ENCODE measurements at places on chromosomes 16 and 17.

- DNase-seq = no peak
These were observed 1.4 kb downstream of the DDX42 start for GRCh38 chr17:63775420-63775819.

DNA sequence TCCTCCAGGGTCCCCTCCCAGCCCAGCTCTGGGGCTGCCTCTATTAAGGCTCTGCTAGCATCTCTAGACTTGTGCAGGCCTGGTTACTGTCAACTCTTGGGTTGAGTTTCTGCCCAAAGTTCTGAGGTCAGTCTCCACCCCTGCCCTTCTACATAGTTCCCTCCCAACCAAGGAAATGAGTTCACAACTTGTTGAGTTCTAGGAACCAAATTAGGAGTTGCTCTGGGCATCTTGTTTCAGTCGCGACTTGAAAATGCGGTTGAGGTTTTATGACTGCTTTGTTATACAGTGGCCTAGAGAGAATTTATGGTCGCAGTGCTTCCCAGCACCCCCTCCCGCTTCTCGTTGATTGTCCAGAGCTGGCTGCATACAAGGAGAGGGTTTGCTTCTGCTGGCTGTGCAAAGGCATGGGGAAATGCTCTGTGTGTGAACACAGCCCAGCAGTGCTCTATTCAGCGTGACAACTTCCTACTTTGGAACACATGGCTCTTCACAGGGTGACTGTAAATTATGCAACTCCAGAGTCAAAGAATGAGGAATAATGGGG is 20.2 kb downstream of the GNAO1 start:
- no peak for DNase-seq

GRCh38 chr17:55702150-55702549 is 20.5 kb downstream of the TMEM100 start:
- DNase-seq = no peak

DNA sequence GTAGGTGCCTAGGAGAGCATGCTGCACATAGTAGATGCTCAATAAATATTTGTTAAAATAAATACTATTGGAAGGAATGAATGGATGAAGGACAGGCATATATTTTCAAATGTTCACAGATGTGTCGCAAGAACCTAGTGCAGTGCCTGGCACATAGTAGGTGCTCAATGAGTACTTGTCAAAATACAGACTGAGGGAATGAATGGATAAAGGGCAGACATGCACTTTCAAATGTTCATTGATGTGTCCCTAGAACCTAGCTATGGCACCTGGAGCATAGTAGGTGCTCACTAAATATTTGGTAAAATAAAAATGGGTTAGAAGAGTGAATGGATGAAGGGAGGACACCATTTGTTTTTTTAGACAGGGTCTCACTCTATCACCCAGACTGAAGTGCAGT is 26.1 kb downstream of the XYLT1 start:
- no peak for DNase-seq

DNA sequence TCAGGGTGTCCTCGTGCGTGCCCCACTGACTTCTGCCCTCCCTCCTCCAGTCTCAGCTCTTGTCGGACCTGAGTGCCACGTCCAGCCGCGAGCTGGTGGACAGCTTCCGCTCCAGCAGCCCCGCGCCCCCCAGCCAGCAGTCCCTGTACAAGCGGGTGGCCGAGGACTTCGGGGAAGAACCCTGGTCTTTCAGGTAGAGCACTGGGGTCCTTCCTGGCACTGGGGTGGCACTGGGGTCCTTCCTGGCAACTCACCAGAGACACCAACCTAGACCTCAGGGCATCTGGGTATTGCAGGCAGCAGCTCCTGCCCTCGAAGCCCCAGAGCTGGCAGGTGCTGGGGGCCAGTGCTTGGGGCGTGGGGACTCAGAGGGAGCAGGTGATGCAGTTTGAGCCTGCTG is 25.0 kb downstream of the SGSH start:
- DNase-seq = no peak

DNA sequence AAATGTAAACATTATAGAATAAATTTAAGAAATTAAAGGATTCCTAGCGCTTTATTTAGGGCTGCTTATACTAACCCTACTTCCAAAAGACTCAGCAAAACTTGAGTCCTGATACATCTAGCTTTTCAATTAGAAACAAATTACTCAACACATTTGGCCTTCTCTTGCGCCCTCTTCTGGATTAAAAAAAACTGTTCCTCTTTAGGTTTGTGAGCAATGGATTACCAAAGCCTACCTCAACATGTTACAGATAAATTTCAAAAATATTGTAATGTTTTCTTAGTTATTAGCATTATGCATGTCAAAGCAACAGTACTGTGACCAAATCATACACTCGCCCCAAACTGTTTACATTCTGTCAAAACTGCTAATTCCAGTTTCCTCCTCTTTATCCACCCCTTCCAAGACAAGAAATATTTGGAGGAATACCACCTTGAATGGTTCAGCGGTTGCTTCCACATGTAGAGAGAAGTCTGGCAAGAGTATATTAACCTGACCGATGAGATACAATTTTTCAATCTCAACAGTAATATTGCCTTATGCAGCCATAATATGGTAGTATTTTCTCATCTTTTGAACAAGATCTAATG is 2.7 kb downstream of the NUFIP2 start:
- DNase-seq = peak; percentile 45

GRCh38 chr16:72704746-72705372 is 343.1 kb downstream of the ZFHX3 start:
- no peak for DNase-seq

- DNase-seq = no peak
These were observed 5.0 kb downstream of the NEUROD2 start for GRCh38 chr17:39602533-39603303.

GRCh38 chr17:66663041-66663606 is 171.8 kb upstream of the CACNG5 start:
- no peak for DNase-seq

GRCh38 chr17:41869426-41869825 is 4.2 kb upstream of the KLHL11 start:
- no peak for DNase-seq

DNA sequence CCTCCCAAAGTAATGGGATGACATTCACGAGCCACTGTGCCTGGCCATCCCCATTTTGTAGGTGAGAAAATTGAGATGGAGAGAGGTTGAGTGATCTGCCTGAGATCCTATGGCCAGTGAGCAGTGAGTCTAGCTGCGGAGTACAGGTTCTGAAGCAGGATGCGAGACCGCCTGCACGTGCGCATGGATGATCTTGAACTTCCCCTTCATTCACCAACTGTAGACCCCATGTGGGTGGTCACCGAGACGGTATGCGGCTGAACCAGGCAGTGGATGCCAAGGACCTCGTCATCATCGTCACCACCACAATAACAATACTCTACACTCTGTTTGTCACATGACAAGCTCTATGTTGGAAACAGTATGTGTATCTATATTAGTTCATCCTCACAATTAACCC is 6.2 kb upstream of the SPNS3 start:
- no peak for DNase-seq

- DNase-seq = no peak
These were observed 43.6 kb downstream of the NOS2 start for GRCh38 chr17:27756467-27757371.

GRCh38 chr17:73343168-73343634 is 31.4 kb upstream of the CDC42EP4 start:
- DNase-seq = no peak

DNA sequence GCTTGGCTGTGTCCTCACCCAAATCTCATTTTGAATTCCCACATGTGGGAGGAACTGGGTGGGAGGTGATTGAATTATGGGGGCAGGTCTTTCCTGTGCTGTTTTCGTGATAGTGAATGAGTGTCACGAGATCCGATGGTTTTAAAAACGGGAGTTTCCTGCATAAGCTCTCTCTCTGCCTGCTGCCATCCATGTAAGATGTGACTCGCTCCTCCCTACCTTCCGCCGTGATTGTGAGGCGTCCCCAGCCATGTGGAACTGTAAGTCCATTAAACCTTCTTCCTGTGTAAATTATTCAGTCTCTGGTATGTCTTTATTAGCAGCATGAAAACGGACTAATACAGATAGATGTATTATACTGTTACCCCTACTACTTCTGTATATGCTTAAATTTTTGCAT is 3.6 kb downstream of the SPATA33 start:
- no peak for DNase-seq

GRCh38 chr17:16649585-16649984 is 4.1 kb downstream of the ZNF624 start:
- DNase-seq = no peak

- DNase-seq = no peak
These were observed 40.8 kb downstream of the SCNN1G start for GRCh38 chr16:23223368-23223767.

GRCh38 chr16:59905606-59906005 is 1171.5 kb upstream of the GOT2 start:
- DNase-seq = peak; percentile 67

DNA sequence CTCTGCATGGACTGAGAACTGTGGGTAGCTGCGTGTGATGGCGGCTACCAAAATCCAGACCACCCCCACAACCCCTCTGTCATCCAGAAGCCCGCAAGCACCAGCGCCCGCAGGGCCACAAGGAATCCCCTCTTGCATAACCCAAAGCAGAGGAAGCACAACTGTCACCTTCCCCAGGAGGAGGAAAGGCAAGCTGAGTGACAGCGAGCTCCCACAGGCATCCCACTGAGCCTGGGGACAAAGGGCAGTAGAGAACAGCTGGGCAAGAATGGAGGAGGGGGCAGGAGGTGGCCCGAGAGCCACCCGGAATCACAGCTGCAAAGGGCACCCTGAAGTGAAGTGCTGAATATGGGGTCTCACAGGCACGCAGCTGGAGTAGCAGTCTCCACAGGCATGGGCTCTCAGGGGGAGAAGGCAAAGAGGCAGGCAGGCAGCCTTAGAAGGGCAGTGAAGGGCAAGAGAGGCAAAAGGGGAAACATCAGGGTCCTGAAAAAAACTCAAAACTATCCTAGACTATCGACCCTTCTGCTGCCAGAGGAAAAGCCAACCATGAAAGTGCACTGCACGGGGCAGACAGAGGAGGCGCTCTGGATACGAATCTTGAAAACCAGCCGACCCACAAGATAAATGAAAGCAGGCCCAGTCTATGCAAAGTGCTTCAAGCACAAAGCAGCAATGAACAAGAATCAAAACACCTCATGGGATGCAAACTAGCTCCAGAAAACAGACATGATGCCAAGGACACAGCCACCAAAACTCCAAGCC is 17.1 kb downstream of the USP36 start:
- DNase-seq = no peak

GRCh38 chr17:55668312-55668920 is 54.2 kb downstream of the TMEM100 start:
- DNase-seq = no peak

GRCh38 chr17:10756185-10756584 is 26.4 kb upstream of the TMEM220 start:
- no peak for DNase-seq

DNA sequence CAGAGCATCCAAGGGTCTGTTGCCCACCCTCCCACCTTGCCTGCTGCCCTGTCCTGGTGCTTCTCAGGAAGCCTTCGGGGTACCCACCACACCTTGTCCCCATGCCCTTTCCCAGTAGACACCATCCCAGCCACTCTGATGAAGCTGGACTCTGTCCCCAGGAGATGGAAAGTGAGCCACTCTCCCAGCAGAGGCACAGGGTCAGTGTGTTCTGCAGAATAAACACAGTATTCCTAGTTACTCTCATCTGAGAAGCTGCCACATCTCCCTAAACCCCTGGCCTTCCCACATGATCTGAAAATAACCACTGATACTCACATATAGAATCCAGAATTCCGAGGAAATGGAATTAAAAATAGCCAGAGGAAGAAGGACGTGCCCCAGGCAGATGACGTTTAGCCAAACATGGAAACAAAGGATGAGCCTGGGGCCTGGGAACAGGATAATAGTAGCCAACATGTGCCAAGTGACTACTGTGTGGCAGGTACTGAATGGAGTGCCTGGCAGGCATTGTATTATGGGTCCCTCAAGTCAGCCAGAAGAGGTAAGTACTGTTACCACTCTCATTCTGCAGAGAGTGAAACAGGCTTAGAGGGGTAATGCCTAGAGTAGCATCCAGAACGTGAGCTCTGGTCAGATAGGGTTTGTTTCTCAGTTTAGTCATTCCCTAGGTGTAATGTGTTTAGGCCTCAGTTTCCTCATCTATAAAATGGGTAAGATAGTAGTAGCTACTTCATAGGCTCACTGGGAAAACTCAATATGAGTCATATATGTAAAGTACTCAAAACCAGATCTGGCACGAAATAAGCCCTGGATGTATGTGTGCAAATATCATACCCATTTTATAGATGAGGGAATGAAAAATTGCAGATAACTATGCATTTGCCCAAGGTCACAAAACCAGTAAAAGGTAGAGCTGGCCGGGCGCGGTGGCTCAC is 20.8 kb upstream of the PEMT start:
- DNase-seq = no peak

DNA sequence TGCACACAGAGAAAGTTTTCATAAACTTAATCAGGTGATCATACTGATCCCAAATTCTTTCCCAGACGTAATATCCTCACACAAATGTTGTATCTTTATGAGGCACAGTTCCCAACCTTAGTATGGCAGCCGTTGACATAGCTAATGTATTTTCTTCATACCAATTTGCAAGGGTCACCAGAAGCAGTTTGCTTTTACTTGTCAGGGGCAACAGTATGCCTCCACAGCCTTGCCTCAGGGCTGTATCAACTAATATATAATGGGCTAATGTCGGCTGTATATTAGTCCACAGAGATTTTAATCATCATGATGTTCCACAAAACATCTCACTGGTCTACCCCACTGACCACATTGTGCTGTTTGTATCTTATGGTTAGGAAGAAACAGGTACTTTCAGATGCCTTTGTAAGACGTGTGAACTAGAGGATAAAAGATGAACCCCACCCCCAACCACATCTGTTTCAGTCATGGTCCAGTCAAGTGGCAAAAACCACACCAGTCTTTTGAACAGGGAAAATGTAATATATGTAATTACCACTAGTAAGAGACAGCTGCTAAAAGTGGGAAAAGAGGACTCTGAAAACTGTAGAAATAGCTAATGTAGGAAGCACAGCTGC is 55.2 kb downstream of the GAN start:
- DNase-seq = no peak

GRCh38 chr17:76408037-76408849 is 23.8 kb downstream of the SPHK1 start:
- DNase-seq = no peak

- no peak for DNase-seq
These were observed 2.3 kb downstream of the FDXR start for GRCh38 chr17:74870512-74870911.

GRCh38 chr16:85377388-85378144 is 235.6 kb upstream of the GSE1 start:
- DNase-seq = no peak

- no peak for DNase-seq
These were observed 58.2 kb downstream of the RAP1GAP2 start for GRCh38 chr17:2854143-2855055.

DNA sequence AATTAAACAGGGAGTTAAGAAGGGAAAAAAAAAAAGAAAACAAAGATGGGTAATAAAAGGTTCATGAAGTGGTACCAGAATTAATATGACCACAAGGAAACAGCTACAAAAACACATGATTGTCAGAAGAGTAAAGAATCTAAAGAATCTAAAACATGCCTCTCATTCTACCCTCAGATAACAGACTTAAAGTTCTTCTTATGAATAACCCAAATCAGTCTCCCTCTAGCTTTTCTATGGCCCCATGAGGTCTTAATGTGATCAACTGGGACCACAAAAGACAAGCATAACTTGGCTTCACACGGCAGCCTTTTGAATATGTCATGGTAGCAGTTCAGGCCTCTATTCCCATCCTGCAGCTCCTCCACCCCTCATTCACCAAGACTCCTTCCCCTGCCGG is 6.9 kb downstream of the MYH10 start:
- no peak for DNase-seq

- no peak for DNase-seq
These were observed 16.9 kb upstream of the MRPL38 start for GRCh38 chr17:75921596-75921995.

- DNase-seq = no peak
These were observed 5.5 kb downstream of the SERPINF1 start for GRCh38 chr17:1767358-1767757.

Measured in HS-5 (cell line).